ENCODE measurements at places on chromosomes 5 and 9.

DNA sequence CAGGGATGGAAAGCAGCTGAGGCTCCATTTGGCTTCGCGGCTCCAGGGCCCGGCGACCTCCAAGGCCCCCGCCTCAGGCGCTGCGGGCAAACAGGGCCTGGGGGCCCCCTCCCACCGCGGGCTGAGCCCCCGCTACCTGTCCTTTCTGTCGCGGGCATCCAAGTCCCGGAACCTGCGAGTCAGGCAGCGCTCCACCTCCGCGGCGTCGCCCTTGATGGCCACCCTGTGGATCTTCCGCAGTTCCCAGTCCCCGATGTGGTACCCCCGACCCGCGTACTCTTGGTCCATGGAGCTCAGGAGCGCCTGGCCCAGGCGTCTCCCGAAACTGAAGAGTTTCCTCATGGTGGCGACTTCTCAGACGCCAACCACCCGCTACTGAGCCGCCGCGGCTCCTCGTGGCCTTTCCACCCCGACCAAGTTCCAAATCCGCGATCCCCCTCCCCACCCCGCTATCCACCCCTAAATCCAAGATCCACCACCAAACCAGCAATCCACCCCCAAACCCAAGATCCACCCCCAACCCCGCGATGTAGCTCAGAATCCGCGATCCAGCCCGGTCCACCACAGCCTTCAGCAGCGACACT lies 86.5 kb upstream of the CCDC180 start:
- no peak for DNase-seq

DNA sequence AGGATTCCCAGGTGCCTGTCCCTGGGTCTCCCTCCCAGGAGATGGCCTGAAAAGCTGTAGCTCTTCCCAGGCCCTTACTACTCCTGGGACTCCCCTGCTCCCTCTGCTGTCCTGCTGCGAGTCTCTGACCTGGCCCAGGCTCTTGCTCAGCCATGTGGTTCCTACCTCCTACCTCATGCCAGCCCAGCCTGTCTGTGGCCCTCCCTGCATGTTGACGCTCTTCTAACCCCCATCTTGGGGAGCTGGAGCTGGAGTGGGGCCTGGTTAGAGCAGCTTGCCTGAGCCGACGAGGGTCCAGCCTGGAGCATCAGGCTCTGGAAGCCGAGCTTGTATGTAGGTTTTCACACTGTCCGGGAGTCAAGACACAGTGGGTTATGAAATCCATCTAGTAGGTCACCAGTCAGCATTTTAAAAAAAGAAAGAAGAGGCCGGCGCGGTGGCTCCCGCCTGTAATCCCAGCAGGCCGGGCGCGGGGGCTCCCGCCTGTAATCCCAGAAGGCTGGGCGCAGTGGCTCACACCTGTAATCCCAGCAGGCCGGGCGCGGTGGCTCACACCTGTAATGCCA lies 244.4 kb downstream of the FANCC start:
- DNase-seq: no peak

- DNase-seq: no peak
Measured at GRCh38 chr5:89125372-89125771, 242.4 kb upstream of the MEF2C start.

DNA sequence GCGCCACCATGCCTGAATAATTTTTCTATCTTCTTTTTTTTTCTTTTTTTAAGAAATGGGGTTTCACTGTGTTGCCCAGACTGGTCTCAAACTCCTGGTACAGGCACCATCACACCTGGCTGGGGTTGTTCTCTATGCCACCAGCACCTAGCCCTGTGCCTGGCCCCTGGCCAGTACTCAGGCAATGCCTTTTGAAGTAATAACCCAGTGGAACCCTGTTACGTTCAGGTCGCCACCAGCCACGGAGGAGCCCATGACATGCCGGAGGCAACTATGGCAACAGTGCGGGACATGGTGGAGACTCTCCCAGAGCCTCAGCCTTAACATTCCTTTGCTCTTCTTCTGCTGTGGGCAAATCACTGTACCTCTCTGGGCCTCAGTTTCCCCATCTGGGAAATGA lies 14.1 kb downstream of the COL15A1 start:
- no peak for DNase-seq

DNA sequence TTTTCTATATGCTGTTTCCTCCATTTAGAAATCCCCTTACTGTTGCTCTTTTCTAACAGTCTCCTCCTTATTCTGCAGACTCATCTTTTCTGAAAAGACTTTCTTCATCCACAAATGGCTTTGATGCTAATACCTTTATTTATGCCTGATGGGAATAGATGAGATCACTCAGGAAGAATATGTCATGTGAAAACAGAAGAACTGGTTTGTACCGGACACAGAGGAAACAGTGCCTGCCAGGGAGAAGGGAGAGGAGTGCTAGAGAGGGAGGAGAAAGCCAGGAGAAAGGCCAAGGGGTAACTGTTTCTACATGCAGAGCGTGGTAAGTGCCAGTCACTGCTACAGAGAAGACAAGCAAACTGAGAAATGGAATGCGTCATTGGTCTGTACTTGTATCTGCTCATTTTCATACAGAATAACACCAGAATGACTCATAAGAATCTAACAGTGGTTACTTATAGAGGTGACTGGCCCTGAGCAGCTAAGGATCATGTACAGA lies 45.9 kb upstream of the PJA2 start:
- DNase-seq: peak; percentile 18

- peak; percentile 37 for DNase-seq
Measured at GRCh38 chr5:112492291-112492690, 73.2 kb upstream of the EPB41L4A start.

DNA sequence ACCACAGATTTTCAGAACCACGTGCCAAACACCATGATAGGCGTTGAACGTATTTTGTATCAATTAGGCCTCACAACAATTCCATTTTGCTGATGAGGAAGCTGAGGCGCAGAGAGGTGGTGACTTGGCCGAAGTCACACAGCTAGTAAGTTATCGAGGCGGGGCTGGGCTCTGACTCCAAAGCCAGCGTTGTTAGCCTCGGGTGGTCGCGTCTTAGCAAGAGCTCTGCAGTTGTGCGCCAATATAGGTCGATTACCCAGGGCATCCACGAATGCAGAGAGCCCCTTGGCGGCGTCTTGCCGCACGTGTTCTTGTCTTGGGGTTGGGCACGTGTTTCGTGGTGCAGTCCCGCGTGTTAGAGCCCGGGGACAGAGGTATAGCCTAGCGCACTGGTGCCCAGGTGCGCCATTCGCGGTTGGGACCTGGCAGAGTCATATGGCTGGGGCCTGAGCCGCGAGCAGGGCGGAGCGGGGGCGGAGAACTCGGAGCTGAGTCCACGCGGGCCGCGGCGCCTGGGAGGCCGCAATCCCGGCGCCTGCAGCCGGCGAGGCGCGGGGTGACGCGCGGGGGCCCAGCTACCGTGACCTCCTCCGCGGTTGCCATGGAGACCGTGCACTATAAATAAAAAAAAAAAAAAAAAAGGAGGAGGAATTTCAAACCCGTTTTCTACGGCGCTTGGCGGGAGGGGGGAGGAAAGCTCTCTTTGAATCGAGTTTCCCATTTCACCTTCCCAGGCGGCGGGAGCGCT lies 62.3 kb downstream of the CXXC5 start:
- no peak for DNase-seq

GRCh38 chr5:132675936-132676689 lies 2.3 kb downstream of the IL4 start:
- no peak for DNase-seq

- no peak for DNase-seq
Measured at GRCh38 chr5:109247986-109248385, 161.8 kb downstream of the PJA2 start.

- no peak for DNase-seq
Measured at GRCh38 chr5:141611289-141611688, 7.5 kb downstream of the DIAPH1 start.

- DNase-seq: no peak
Measured at GRCh38 chr9:72443855-72444254, 77.6 kb upstream of the TMC1 start.

DNA sequence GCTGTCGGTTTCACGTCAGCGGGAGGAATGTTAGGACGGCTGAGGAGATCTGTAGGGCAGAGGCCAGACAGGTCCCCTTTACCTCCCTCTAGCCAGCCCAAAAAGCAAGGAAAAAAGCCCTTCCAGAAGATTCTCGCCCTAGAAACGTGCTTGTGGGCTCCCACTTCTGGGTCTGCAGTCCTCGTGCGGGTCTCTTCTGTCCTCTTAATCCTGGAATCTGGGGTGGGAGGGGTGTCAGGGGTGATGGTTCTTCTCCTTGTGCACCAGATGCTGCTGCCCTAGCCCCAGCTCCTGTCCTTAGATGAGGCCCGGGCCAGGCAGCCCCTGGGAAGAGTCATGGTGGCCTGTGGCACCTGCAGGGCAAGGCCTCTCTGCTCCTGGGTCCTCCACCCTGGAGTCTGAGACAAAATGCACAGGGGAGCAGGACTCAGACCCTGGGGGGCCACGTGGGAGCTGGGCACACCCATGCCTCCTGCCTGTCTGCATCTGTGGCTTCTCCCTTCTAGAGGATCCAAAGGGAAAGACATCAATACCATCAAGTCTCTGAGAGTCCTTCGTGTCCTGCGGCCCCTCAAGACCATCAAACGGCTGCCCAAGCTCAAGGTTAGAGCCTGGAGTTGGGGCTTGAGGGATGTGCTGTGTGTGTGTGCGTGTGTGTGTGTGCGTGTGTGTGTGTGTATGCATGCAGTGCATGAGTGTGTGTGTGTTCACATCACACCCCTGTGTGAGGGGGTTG lies 174.2 kb downstream of the CACNA1B start:
- DNase-seq: no peak

DNA sequence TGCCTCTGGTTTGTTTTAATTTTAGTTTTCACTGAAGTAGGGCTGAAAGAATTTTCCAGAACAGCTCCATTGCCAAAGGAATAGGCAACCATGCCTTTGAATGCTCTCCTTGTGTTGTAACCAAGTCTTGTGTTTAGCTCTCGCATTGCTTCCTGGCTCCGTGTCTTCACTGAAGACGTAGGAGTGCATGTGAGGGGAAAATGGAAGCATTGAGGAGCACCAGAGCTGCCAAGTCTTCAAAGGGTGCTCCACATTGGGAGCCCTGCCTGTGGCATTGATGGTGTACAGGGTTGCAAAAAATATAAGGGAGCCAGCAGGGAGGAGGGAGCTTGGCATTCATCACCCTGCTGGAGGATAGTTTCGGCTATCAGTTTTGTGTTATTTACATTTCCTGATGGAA lies 86.6 kb downstream of the NTRK2 start:
- DNase-seq: no peak

DNA sequence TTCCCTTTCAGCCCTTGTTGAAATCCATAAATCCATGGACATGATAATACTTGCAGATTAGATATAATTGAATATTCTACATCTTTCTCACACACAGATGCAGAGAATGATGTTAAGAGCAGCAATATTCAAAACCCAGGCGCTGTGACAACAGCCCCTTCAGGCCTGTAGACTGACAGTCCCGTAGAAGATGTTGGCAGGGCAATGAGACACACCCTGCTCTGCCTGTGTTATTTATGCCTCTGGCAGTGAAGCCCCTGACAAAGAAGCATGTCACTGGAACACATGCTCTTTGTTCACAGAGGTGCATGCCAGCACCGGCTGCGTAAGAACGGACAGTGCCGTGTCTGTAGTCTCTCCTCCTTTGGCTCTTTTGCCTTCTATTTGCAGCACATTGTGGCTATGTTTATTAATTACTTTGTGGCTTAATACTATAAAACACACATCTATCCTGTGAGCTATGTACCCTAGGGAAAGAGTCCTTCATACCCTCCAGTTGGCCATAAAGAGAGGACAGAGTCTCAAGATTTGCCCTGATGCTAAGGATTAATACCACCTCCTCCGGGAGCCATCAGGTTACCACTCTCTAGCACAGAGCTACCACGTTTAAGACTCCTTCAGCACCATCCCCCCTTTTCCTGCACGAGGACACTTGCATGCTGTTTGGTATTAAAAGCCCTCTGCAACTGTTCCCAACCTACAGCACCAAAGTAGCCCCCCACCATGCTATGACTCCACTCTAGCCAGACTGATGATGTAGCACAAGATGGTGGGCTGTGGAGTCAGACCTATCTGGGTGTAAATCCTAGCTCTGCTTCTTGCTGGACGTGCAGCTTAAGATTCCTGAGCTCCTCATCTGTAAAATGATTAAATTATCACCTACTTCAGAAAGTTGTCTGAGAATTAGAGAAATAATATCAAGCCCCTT lies 2.0 kb upstream of the ANP32B start:
- DNase-seq: no peak

DNA sequence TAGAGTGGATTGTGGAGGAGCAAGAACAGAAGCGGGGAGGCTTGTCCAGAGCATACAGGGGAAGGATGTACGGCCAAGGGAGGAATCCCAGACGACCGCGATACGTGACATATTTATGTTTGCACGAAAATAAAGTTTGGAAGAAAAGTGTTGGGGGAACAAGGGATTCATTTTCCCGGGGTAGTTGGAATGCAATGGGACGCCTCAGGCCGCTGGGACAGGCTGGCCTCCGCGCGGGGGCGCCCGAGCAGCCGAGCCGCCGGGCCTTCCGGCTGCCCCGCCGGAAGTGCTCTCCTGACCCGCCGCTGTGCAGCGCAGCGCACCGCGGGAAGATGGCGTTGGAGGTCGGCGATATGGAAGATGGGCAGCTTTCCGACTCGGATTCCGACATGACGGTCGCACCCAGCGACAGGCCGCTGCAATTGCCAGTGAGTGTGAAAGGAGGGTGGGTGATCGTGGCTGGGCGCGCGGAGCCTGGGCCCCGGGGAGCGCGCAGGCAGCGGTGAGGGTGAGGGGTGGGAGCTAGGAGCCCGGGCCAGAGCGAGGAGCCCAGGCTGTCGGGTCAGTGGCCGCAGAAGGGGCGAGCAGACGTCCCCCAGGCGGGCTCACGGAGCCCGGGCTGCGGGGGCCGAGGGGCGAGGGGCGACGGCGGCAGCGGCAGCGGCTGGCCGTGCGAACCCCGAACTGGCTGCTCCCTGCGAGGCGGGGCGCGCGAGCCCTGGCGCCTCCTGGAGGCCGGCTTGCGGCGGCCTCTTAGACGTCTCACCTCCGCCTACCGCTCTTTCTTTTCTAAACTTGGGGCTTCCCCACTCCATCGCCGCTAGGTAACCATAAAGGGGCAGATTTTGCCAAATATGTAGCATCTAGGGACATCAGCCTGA lies at the start of gene PHAX:
Gene PHAX (plus strand): TSS at position 317 of the 881 bp plus-strand sequence. CDS start 16 bp downstream, at position 333.
- DNase-seq: peak; percentile 54

DNA sequence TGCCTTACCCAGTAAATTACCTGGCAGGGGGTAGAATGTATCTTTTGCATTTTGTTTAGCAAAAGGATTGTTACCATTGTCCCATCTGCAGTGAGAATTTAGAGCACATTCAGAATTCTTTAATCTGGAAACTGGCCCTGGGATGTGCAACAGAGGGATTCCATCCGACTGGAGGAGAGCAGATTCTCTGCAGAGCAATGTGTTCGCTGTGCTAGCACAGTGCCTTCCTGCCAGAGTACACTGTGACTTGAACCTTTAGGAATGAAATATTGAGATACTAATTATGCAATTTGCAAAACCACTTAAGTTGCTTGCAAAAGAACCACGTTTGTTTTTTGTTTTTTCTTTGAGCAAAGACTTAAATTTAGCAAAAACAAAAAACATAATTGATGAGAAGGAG lies 22.5 kb upstream of the DMRT1 start:
- DNase-seq: no peak

Measured in NCI-H510A treated with DMSO at 0.1 percent for 48 hours (cell line).